ENCODE measurements at places on chromosomes 6 and 20. TPM values are rescaled to one million over a fixed set of nuclear protein-coding genes. Genes with fewer than 3 reads are reported as not detected.

Gene LRRC1
- polyA plus RNA-seq: 11.9 TPM

Gene RIPPLY2
- polyA plus RNA-seq: 0.33 TPM

Gene CALHM4
- not detected for polyA plus RNA-seq

Gene NOX3
- not detected for polyA plus RNA-seq

Gene PPP1R14C
- 40.9 TPM for polyA plus RNA-seq

Gene MAFB
- 8.7 TPM for polyA plus RNA-seq

Gene CTNNBL1
- 28.9 TPM for polyA plus RNA-seq

Gene COL20A1
- 4.7 TPM for polyA plus RNA-seq

Gene TGM3
- 0.18 TPM for polyA plus RNA-seq

Gene DUSP15
- 2.9 TPM for polyA plus RNA-seq

Gene ASIP
- polyA plus RNA-seq: not detected

Gene NPBWR2
- polyA plus RNA-seq: not detected

Gene ZSCAN12
- 7.2 TPM for polyA plus RNA-seq

Gene RHAG
- polyA plus RNA-seq: 3.4 TPM

Gene LZTS3
- polyA plus RNA-seq: 7.2 TPM

Gene ILRUN
- polyA plus RNA-seq: 87.0 TPM

Gene BICRAL
- polyA plus RNA-seq: 15.3 TPM

Gene C6orf163
- polyA plus RNA-seq: 5.8 TPM

Gene POU3F2
- polyA plus RNA-seq: not detected

Gene KLHDC3
- polyA plus RNA-seq: 221 TPM

Gene STAU1
- polyA plus RNA-seq: 63.6 TPM

Gene HLA-DOB
- polyA plus RNA-seq: not detected
